ENCODE measurements at places on chromosomes 1 and 21. TPM values are rescaled to one million over a fixed set of nuclear protein-coding genes. Genes with fewer than 3 reads are reported as not detected.

DNA sequence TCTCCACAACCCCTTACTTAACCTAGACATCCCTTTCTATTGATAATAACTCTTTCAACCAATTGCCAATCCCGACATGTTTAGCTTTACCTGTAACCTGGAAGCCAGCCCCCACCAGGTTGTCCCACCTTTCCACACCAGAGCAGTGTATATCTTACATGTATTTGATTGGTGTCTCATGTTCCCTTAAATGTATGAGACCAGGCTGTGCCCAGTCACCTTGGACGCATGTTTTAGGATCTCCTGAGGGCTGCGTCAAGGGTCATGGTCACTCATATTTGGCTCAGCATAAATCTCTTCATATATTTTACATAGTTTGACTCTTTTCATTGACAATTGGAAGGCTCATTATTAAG lies 5.3 kb upstream of the SLC19A1 start:
- H3K36me3 ChIP-seq = no peaks in the 10 kb centered on the region
- H3K27ac ChIP-seq = no peak overlapping the region
- H3K27me3 ChIP-seq = peaks cover 3% of the 10 kb centered on the region
- no peak overlapping the region for H3K4me3 ChIP-seq

- DNase-seq = no peak
- H3K36me3 ChIP-seq = peaks cover 8% of the 10 kb centered on the region
- H3K27me3 ChIP-seq = no peaks in the 10 kb centered on the region
- H3K27ac ChIP-seq = no peak overlapping the region
- H3K4me3 ChIP-seq = no peak overlapping the region
- no peaks in the 10 kb centered on the region for H3K4me1 ChIP-seq
These were observed 77.0 kb downstream of the IARS2 start for GRCh38 chr1:220170836-220171526.

- H3K36me3 ChIP-seq = no peaks in the 10 kb centered on the region
- no peaks in the 10 kb centered on the region for H3K4me1 ChIP-seq
- H3K27me3 ChIP-seq = no peaks in the 10 kb centered on the region
- no peak overlapping the region for H3K27ac ChIP-seq
These were observed 987.8 kb upstream of the ADAMTS5 start for GRCh38 chr21:27954543-27955165.

DNA sequence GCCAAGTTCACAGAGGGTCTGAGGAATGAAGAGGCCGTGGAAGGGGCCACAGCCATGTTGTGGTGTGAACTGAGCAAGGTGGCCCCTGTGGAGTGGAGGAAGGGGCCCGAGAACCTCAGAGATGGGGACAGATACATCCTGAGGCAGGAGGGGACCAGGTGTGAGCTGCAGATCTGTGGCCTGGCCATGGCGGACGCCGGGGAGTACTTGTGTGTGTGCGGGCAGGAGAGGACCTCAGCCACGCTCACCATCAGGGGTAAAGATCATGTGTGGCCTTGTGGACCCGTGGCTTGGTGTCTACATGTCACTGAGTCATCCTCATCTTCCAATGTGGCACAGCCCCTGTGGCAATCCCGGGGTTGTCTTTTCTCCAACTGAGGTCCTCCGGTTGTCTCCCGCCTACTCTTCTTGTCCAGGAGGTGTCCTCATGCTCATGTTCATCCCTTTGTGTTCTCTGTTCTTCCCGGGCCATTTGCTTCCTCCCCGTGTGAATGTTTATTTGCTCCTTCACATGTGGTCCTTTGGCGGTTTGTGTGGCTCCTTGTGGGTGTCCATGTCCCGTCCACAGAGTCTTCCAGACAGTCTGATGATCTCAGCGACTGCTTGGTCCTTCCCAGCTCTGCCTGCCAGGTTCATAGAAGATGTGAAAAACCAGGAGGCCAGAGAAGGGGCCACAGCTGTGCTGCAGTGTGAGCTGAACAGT lies 84.2 kb downstream of the OBSCN start:
- no peaks in the 10 kb centered on the region for H3K27me3 ChIP-seq
- H3K36me3 ChIP-seq = no peaks in the 10 kb centered on the region
- no peak for DNase-seq
- H3K4me3 ChIP-seq = no peak overlapping the region
- H3K27ac ChIP-seq = no peak overlapping the region

GRCh38 chr1:210527091-210527490 lies 198.4 kb downstream of the HHAT start:
- H3K36me3 ChIP-seq = no peaks in the 10 kb centered on the region
- no peak overlapping the region for H3K4me3 ChIP-seq
- DNase-seq = peak; percentile 60

TBX15 gene
- 0.99 TPM for total RNA-seq

C1orf105 gene
- total RNA-seq = not detected

GRCh38 chr1:212984522-212985291 lies 31.0 kb downstream of the ANGEL2 start:
- H3K36me3 ChIP-seq = no peaks in the 10 kb centered on the region
- H3K27me3 ChIP-seq = no peaks in the 10 kb centered on the region
- no peak for DNase-seq
- no peak overlapping the region for H3K27ac ChIP-seq
- H3K4me3 ChIP-seq = no peak overlapping the region
- H3K4me1 ChIP-seq = no peaks in the 10 kb centered on the region

GRCh38 chr1:212401838-212402582 lies 12.7 kb downstream of the PACC1 start:
- DNase-seq = peak; percentile 65
- H3K36me3 ChIP-seq = peaks cover 1% of the 10 kb centered on the region
- H3K27ac ChIP-seq = no peak overlapping the region

DNA sequence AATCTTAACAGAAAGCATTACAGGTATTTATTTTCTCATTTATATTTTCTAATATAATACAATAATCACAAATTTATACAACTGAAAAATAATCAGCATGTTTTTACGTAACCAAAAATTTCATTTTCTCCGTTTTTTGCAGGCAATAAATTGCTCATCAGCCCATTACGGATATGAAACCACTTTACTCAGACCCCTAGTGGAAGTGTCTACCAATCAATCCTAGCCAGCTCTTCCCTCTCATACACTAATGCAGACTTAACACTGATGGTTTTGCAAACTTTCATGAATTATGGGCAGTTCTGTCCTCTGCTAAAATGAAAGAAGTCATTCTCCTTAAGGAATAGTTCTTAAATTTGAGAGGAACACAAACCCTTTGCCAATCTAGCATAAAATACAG lies 124.7 kb downstream of the EIF4G3 start:
- H3K36me3 ChIP-seq = no peaks in the 10 kb centered on the region
- H3K27me3 ChIP-seq = no peaks in the 10 kb centered on the region
- H3K27ac ChIP-seq = no peak overlapping the region

GRCh38 chr1:27144049-27144748 lies 10.7 kb downstream of the SLC9A1 start:
- H3K4me1 ChIP-seq = peaks cover 12% of the 10 kb centered on the region
- H3K27me3 ChIP-seq = no peaks in the 10 kb centered on the region
- H3K27ac ChIP-seq = no peak overlapping the region
- no peak overlapping the region for H3K4me3 ChIP-seq

GRCh38 chr1:156953571-156953970 lies 33.1 kb downstream of the LRRC71 start:
- no peaks in the 10 kb centered on the region for H3K27me3 ChIP-seq
- no peak for DNase-seq
- no peak overlapping the region for H3K4me3 ChIP-seq
- no peak overlapping the region for H3K27ac ChIP-seq
- no peaks in the 10 kb centered on the region for H3K4me1 ChIP-seq

GRCh38 chr1:243447347-243447746 lies 191.5 kb downstream of the SDCCAG8 start:
- no peak overlapping the region for H3K4me3 ChIP-seq
- H3K27ac ChIP-seq = no peak overlapping the region
- H3K27me3 ChIP-seq = no peaks in the 10 kb centered on the region
- no peaks in the 10 kb centered on the region for H3K4me1 ChIP-seq

DNA sequence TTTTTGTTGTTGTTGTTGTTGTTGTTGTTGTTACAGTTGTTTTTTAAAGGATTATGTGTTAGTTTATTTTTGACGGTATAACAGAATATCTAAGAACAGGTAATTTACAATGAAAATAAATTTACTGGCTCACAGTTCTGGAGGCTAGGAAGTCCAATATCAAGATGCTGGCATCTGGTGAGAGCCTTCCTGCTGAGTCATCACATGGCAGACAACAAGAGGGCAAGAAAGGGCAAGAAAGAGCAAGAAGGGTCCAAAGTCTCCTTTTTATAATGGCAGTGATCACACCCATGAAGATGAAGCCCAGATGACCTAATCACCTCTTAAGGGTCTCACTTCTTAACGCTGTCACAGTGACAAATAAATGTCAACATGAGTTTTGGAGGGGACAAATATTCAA lies 142.1 kb downstream of the NEGR1 start:
- DNase-seq = no peak
- H3K36me3 ChIP-seq = no peaks in the 10 kb centered on the region
- no peaks in the 10 kb centered on the region for H3K4me1 ChIP-seq
- H3K27me3 ChIP-seq = no peaks in the 10 kb centered on the region
- no peak overlapping the region for H3K4me3 ChIP-seq

- no peaks in the 10 kb centered on the region for H3K36me3 ChIP-seq
- no peak for DNase-seq
- H3K27me3 ChIP-seq = no peaks in the 10 kb centered on the region
- no peak overlapping the region for H3K4me3 ChIP-seq
- H3K4me1 ChIP-seq = no peaks in the 10 kb centered on the region
- no peak overlapping the region for H3K27ac ChIP-seq
These were observed 853.0 kb downstream of the NCAM2 start for GRCh38 chr21:21851205-21851604.

TNFRSF18 gene
- 0.77 TPM for total RNA-seq

TMEM269 gene
- not detected for total RNA-seq

NR1I3 gene
- not detected for total RNA-seq

SELP gene
- total RNA-seq = not detected

CCDC27 gene
- not detected for total RNA-seq

DNA sequence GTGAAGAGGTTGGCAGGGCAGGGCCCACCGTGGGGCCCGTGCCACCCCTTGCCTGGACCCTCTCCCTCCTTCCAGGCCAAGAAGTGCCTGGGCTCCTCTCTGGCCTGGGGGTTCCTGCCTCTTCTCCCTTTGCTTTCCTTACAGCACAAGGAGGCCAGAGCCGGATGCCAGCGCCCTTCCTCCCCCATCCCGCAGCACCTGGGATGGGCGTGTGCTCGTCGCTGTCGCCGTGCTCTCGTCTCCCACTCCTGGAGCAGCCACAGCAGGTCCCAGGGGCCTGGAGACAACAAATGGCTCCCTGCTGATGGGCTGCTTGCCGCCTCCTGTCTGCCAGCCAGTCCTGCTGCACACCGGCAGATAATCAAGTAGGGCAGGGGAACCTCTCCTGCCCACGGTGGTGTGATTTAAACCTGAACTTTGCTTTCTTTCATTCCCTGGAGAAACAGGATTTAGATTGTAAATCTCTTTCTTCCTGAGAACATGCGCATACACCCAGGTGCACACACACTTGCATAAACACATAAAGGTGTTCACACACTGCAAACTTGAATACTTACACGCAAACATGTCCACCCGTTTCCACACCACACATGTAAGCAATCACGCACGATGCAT lies 50.8 kb upstream of the POU3F1 start:
- H3K27ac ChIP-seq = no peak overlapping the region
- H3K4me3 ChIP-seq = no peak overlapping the region
- H3K36me3 ChIP-seq = no peaks in the 10 kb centered on the region
- H3K4me1 ChIP-seq = no peaks in the 10 kb centered on the region
- DNase-seq = no peak

DNA sequence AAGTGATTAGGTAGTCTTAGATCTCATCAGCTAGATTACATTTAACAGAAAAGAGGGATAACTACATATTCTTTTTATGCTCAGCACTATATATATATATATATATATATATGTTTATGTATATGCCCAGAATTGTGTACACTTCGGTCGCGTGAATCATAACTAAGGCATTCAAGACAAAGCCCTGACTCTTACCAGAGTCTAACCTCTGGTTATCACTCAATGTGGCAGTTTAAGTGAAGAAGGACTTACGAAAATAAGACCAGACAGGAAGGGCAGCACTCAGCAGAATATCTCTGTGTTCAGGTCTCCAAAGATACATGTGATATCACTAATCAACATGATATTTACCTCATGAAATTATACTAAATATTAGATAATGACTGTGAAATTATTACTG lies 1326.7 kb downstream of the MRPL39 start:
- H3K36me3 ChIP-seq = no peaks in the 10 kb centered on the region
- no peak overlapping the region for H3K4me3 ChIP-seq
- no peak for DNase-seq
- H3K27ac ChIP-seq = no peak overlapping the region

- H3K4me1 ChIP-seq = no peaks in the 10 kb centered on the region
- DNase-seq = no peak
These were observed 75.9 kb downstream of the IVNS1ABP start for GRCh38 chr1:185241127-185241526.

DNA sequence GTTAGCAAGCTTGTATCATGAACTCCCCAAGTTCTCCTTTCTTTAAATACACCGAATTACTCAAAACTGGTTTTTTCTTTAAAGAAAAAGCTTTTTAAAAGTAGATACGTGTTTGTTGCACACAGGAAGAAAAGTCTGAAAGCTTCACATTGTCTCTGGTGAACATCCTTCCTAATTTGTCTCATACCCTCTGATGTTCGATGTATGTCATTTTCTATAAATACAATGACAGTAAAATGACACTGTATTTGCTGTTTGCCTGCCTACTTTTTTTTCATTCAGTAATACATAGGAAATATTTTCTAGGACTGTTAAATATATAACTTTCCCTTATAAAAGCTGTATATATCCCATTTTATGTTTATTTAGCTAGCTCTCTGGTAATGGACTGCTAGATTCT lies 153.9 kb downstream of the GALNT2 start:
- H3K36me3 ChIP-seq = no peaks in the 10 kb centered on the region
- H3K27ac ChIP-seq = no peak overlapping the region
- H3K4me3 ChIP-seq = no peak overlapping the region

GRCh38 chr1:30753660-30754123 lies 3.9 kb downstream of the LAPTM5 start:
- H3K4me3 ChIP-seq = no peak overlapping the region
- H3K27ac ChIP-seq = no peak overlapping the region
- H3K4me1 ChIP-seq = peaks cover 12% of the 10 kb centered on the region
- H3K36me3 ChIP-seq = no peaks in the 10 kb centered on the region
- no peak for DNase-seq
- H3K27me3 ChIP-seq = peaks cover 2% of the 10 kb centered on the region

NPPA gene
- total RNA-seq = not detected

DNA sequence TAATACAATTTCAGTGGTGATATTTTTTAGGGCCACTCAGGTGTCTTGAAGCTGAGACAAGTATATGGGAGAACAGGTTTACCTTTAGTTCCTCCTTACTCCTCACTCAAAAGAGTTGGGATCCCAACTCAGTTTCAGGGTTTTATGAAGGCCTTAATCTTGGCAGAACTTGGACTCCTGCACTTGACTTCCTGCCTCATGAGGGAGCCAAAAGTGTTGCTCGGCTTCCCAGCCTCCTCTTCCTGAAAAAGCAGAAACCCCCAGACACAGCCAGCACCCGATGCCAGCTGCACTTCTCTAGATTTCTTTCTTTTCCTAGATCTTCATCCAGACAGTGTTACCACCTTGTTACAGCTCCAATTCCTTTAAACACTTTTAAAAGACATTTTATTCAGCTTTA lies 70.8 kb upstream of the TMPRSS2 start:
- no peak overlapping the region for H3K27ac ChIP-seq
- H3K4me3 ChIP-seq = no peak overlapping the region
- H3K27me3 ChIP-seq = peaks cover 2% of the 10 kb centered on the region
- DNase-seq = no peak
- no peaks in the 10 kb centered on the region for H3K36me3 ChIP-seq

HHIPL2 gene
- 0.33 TPM for total RNA-seq

GRCh38 chr1:118214866-118215265 lies 29.8 kb upstream of the SPAG17 start:
- H3K27me3 ChIP-seq = no peaks in the 10 kb centered on the region
- no peak for DNase-seq
- no peaks in the 10 kb centered on the region for H3K36me3 ChIP-seq
- H3K27ac ChIP-seq = no peak overlapping the region

All from fibroblast of lung (primary cell).